Inflammatory macrophage (primary cell): ENCODE measurements at places on chromosomes 16 and 17.

- DNase-seq, result peak; percentile 22
Observed at GRCh38 chr16:1706386-1707192, 594 bp downstream of the MAPK8IP3 start.

GRCh38 chr17:31444026-31444425 lies 52.6 kb downstream of the RAB11FIP4 start:
- DNase-seq, result peak; percentile 27

DNA sequence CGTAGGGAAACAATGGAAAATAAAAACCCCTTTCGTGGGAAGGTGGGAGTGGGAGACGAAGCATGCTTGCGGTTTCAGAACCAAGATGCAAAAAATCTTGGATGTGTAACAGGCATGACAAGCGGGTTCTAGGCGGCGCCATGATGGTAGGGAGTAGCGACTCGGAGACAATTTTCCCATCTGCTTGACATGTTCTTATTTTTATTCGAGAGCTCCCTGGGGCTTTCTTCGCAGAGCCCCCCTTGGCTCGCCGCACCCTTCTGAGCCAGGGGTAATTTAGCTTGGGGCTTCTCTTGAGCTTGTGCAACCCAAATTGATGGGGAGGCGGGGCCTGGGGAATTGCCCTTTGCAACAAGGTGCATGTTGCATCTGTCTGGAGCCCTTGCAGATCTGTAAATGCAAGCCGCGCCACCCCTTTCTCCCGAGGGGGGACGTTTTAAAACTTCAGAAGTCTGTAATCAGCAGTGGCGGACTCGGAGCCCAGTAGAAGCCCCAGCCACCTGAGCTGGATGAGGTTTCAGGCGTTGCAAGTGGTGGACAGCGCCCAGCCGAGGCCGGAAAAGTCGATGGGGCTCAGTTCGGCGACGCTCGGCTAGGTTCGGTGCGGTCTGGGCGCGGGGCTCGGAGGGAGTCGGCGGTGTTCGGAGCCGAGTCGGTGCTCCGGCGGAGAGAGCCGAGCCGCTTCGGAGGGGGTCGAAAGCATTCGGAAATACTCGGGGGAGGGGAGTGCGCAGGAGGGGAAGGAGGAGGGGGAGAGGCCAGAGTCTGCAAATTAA lies 2.9 kb downstream of the GNAO1 start:
- DNase-seq, result peak; percentile 32

DNA sequence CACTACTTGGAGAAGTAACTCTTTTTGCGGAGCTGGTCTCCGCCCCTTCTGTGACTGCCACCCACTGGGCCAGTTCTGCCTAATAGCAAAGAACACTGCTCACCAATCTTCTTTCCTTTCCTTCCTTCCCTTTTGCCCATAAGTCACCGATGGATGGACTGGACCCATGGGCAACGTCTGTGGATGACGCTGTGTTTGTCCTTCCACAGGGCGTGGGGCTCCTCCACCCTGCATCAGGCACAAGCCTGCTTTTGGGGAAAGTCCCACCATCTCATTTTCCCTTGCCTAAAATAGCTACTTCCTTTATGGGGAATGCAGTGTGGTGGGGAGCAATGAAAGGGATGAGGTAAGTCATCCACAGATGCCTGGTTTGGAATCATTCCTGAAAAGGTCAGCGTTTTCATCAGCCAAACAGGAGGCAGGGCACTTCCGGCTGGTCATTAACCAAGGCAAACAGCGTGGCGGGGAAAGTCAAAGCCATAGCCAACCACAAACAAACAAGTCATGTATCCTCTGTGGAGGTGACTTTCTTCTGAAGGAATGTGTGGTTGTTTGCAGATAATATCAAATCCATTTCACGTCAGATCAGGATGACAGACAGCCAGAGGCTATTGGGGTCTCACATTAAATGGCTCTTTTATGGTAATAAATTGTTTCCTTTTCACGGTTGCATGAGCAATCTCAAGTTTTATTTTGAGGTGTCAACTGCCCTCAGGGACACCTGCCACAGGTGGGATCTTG lies 30.7 kb upstream of the MED9 start:
- DNase-seq, result peak; percentile 10

GRCh38 chr17:75250009-75250471 lies 11.4 kb downstream of the GGA3 start:
- DNase-seq, result peak; percentile 59

DNA sequence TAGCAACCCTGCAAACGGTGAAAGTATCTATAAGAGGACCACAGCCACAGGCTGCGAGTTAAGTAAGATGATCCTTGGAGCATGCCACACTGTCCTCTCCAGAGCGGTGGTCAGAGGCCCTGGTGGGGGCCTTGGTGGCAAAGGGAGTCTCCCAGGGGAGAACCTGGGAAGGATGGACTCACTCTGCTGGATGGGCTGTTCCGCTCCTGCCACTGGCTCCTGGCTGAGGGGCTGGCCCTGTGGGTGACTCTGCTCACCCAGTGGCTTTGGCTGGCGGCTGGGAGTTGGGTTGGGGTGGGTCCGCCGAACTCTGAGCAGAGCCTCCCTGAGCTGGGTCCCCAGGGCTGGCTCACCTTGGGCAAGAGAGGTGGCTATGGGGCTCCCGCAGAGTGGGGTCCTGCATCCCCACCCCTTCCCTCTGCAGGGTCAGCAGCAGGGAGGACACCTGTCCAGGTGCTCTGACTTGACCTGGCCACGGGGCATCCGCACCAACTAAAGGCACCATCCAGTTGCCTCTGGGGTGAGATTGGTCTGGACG lies 7.3 kb downstream of the CDK5R1 start:
- DNase-seq, result no peak
